ENCODE measurements at places on chromosomes 1 and 21.

DNA sequence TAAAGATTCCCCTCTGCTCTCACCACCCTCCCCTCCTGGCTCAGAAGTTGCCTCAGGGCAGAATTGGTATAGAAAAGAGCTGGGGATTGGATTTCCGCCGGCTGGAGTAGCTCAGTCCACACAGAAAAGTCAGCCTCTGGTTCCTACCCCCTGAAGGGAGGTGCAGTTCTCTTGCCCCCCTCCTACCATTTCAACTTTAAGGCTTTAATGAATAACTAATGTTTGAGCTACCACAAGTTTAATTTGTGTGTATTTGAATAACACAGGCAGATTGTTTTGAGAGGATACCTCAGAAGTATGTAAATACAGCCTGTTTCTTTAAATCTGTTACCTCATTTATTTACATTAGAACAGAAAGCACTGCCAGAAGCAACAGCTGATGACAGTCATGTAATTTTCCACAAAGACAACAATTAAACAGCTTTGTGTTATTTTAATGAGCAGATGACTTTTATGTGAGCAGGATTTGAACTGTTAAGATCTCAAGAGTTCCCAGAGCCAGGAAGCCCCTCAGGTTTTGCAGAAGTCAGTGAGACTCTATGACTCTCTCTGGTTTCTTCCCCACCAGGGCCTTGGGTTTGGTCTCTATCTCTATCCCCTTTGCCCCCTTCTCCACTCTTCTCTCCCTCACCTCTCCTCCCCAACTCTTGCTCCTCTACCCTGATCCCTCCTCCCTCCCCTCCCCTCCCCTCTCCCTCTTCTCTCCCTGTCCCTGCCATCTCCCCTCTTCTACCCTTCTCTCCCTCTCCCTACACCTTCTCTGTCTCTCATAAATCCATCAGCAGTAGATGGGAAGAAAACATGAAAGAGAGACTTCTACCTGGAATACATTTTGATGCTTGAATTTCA lies 26.3 kb downstream of the DUSP10 start:
- no peak for DNase-seq

DNA sequence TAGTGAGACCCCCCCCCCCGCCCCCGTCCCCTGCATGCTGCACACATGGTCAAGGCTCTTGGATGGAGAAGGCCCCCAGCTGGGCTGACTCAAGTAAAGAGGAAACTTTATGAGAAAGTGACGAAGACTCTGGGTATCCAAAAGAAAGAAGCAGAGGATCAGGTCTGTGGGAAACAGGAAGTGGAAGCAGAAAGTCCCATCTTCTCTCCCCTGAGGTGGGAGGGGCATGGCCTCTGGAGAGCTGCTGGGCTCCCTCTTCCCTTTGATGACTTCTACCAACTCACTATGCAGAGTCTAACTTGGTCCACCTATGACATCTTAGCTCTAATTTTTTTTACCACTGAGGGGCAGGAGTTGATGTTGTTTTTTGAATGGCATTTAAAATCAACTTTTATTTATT lies 42.7 kb upstream of the LIN9 start:
- DNase-seq = no peak

DNA sequence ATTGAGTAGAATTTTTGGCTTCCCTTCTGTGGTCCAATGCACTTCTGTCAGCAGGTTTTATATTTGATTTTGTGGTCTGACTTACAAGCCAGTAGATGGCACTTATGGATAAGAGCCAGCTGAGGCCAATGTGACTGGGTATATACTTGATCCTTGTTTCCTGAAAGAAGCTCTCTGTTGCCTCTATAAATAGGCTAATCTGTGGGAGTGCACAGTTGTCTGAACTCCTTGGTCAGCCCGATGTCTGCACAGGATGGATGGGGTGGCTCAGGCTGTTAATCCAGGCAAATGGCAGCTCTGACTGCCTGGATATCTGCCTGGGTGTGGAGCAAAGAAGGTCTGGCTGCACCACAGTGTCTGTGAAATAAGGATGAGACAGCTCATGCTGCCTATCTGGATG lies 1183.7 kb upstream of the PRMT6 start:
- DNase-seq = no peak

- no peak for DNase-seq
Observed at GRCh38 chr1:227562037-227562436, 1.3 kb upstream of the ZNF678 start.

GRCh38 chr1:111745675-111746613 lies 6.7 kb upstream of the INKA2 start:
- DNase-seq = no peak

GRCh38 chr1:240114222-240114621 lies 22.5 kb downstream of the FMN2 start:
- no peak for DNase-seq

- DNase-seq = no peak
Observed at GRCh38 chr21:42331660-42332059, 16.5 kb upstream of the TFF3 start.
